ENCODE measurements at places on chromosomes 7 and 10.
A peak's percentile ranks its signal among the peaks of the same experiment; 100 is the strongest.

GRCh38 chr10:6607182-6607581 is 27.1 kb upstream of the PRKCQ start:
- H3K27ac ChIP-seq = peak overlapping the region; percentile 65
- peaks cover 11% of the 10 kb centered on the region for H3K4me1 ChIP-seq
- no peaks in the 10 kb centered on the region for H3K27me3 ChIP-seq
- peak; percentile 5 for DNase-seq
- H3K36me3 ChIP-seq = peaks cover 14% of the 10 kb centered on the region

DNA sequence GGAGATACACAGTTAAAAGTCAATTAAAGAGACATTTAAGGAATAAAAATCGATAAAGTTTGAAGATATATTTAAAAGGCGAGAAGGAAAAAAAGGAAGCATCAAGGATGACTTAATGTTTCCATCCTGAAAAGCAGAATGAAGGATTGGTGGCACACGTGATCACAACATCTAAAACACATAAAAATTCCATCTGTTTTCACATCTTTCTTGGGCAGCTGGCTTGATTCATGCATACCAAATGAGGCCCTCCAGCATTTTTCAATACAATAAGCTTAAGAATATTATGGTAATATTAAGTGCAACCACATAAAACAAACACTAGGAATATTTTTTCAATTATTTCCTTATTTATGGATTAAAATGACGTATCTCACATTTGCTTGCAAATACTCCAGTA is 112.6 kb downstream of the TPK1 start:
- H3K27ac ChIP-seq = no peak overlapping the region
- no peak overlapping the region for H3K4me3 ChIP-seq
- no peak for DNase-seq
- H3K4me1 ChIP-seq = no peaks in the 10 kb centered on the region
- peaks cover 4% of the 10 kb centered on the region for H3K36me3 ChIP-seq

DNA sequence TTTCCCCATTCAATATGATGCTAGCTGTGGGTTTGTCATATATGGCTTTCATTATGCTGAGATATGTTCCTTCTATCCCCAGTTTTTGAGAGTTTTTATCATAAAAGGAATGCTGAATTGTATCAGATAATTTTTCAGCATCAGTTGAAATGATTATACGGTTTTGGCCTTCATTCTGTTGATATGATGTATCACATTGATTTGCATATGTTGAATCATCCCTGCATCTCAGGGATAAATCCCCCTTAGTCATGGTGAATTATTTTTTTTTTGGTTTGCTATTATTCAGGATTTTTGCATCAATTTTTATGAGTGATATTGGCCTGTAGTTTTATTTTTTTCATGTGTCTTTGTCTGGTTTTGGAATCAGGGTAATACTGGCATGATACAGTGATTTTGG is 1152.3 kb upstream of the C7orf33 start:
- H3K27ac ChIP-seq = no peak overlapping the region
- no peaks in the 10 kb centered on the region for H3K27me3 ChIP-seq
- H3K4me3 ChIP-seq = no peak overlapping the region
- H3K36me3 ChIP-seq = no peaks in the 10 kb centered on the region

- H3K27ac ChIP-seq = no peak overlapping the region
- H3K4me1 ChIP-seq = no peaks in the 10 kb centered on the region
- H3K4me3 ChIP-seq = no peak overlapping the region
Measured at GRCh38 chr7:123004931-123005330, 9.4 kb upstream of the TAS2R16 start.

DNA sequence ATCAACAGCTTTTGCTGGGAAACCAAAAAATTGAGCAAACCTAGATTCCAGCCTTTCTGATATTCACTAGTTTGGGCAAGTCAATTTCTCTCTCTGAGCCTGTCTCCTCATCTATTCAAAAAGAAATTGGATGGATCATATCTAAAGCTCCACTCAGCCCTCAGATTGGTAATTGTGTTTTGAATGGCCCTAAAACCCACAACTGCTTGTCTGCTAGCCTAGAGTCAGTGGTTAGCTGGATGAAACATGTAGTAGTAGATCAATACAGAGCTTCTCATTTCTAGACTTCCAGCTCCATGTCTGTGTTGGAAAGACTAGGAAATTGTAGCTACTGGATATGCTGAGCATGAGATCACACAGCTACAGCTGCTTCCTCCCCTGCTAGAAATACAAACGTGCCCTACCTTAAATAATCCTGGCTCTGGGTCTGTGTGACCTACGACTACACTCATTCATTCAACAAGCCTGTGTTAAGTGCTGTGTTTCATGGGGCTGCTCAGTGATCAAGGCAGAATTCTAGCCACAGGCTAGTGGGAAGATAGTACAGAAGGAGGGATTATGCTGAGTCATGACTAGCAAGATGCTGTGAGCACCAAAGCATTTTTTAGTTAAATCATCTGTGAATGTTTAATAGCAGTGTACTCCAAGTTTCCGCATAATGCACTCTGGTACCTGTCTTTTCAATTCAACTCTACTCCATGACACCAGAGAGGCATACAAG is 15.7 kb downstream of the DNTT start:
- DNase-seq = no peak
- H3K36me3 ChIP-seq = no peaks in the 10 kb centered on the region
- H3K4me3 ChIP-seq = no peak overlapping the region
- no peaks in the 10 kb centered on the region for H3K27me3 ChIP-seq
- no peaks in the 10 kb centered on the region for H3K4me1 ChIP-seq
- no peak overlapping the region for H3K27ac ChIP-seq

- no peak overlapping the region for H3K4me3 ChIP-seq
- H3K4me1 ChIP-seq = peaks cover 16% of the 10 kb centered on the region
- no peaks in the 10 kb centered on the region for H3K27me3 ChIP-seq
- no peaks in the 10 kb centered on the region for H3K36me3 ChIP-seq
- DNase-seq = no peak
- H3K27ac ChIP-seq = no peak overlapping the region
Measured at GRCh38 chr10:71778071-71778825, 4.9 kb upstream of the VSIR start.

DNA sequence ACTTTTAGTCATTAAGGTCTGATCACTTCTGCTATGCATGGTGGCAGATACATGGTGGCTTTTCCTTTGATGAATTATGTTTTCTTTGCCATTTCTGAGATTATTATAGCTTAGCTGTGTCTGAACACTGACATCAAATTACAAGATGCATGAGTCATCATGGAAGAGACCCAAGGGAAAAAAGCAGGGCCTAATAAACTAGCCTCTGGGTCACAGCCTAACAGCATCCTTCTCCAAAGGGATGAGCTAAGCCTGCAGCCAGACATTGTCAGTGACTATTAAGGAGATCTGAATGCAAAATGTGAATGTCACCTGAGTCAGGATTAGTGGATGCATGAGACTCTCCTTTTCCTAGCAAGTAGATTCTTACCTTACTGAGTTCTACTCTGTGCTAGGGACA is 19.1 kb upstream of the OGDHL start:
- no peak for DNase-seq
- H3K27me3 ChIP-seq = no peaks in the 10 kb centered on the region
- no peak overlapping the region for H3K27ac ChIP-seq
- no peaks in the 10 kb centered on the region for H3K36me3 ChIP-seq

GRCh38 chr7:130384371-130384801 is 4.1 kb downstream of the CPA1 start:
- no peaks in the 10 kb centered on the region for H3K36me3 ChIP-seq
- H3K27ac ChIP-seq = no peak overlapping the region
- no peaks in the 10 kb centered on the region for H3K4me1 ChIP-seq
- H3K4me3 ChIP-seq = no peak overlapping the region

DNA sequence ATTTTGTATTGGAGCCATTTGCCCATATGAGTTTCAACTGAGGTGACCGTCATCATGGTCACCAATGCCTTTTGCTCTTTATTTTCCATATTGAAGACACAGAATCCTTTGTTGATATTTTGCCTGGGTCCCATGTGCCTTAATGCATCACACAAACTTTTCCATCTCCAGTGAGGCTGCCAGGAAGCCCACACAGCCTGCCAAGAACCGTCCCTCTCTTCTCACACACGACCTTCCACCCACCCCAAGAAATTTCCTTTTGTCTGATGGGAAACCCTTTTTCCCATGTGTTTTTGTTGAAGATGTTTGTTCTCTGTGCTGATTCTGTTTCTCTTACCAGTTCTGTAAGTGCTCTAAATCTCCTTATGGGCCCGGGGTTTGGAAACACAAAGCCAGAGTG is 168.9 kb downstream of the CSTF2T start:
- H3K27me3 ChIP-seq = no peaks in the 10 kb centered on the region
- no peak for DNase-seq
- H3K27ac ChIP-seq = no peak overlapping the region
- no peaks in the 10 kb centered on the region for H3K36me3 ChIP-seq
- H3K4me1 ChIP-seq = no peaks in the 10 kb centered on the region

- no peaks in the 10 kb centered on the region for H3K4me1 ChIP-seq
- H3K27me3 ChIP-seq = no peaks in the 10 kb centered on the region
- H3K4me3 ChIP-seq = no peak overlapping the region
- no peak for DNase-seq
- no peak overlapping the region for H3K27ac ChIP-seq
Measured at GRCh38 chr10:99346247-99346646, 17.1 kb downstream of the CNNM1 start.

DNA sequence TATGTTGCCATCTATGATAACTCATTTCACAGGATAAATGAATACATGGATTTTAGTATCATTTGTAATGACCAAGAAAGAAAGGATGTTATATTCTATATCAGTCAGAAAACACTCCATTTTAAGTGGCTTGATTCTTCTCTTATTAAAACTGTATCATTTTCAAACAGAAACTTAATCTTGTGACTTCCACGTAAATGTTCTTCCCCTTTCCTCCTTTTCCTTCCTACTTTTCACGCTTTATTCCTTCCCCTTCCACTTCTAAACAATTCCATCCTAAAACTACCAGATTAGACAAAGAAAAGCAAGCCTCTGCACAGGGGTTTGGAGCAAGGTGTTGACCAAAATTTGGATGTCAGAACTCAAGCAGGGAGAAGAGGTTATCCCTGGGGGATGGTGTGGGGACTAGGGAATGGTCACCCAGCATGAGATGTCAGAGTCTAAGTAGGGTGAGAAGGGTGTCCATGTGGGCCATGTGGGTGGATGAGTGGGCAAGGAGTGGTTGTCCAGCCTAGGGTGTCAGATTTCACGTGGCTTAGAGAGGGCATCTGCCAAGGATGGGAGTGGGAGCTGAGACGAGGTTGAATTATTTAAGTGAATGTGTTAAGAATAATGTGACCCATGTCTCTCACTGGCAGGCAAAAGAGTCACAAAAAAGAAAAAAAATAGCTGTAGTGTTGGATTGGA is 5.0 kb upstream of the GSAP start:
- H3K27me3 ChIP-seq = no peaks in the 10 kb centered on the region
- peaks cover 5% of the 10 kb centered on the region for H3K4me1 ChIP-seq
- no peak overlapping the region for H3K27ac ChIP-seq
- H3K4me3 ChIP-seq = no peak overlapping the region

DNA sequence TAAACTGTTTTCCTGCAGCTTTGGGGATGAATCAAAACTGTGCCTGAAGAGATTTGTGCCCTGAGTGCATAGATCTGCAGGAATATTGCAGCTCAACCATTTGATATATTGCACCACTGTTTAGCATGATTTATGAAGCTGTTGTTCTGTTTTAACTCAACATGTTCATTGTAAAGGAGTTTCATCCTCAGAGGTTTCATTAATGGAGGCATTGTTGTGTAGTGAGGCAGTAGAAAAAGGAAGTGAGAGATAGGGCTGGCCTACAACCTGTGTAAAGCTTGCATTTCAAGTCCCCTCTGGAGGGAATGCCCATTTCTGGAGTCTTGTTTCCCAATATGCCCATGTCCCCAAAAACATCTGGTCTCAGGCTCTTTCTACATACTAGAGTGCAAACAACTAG is 67.5 kb downstream of the DNAJC12 start:
- H3K27ac ChIP-seq = no peak overlapping the region
- H3K36me3 ChIP-seq = no peaks in the 10 kb centered on the region
- no peak overlapping the region for H3K4me3 ChIP-seq
- H3K27me3 ChIP-seq = no peaks in the 10 kb centered on the region

- no peaks in the 10 kb centered on the region for H3K4me1 ChIP-seq
- no peak overlapping the region for H3K27ac ChIP-seq
- H3K36me3 ChIP-seq = no peaks in the 10 kb centered on the region
- no peak for DNase-seq
Measured at GRCh38 chr7:493661-494251, 25.9 kb downstream of the PDGFA start.

DNA sequence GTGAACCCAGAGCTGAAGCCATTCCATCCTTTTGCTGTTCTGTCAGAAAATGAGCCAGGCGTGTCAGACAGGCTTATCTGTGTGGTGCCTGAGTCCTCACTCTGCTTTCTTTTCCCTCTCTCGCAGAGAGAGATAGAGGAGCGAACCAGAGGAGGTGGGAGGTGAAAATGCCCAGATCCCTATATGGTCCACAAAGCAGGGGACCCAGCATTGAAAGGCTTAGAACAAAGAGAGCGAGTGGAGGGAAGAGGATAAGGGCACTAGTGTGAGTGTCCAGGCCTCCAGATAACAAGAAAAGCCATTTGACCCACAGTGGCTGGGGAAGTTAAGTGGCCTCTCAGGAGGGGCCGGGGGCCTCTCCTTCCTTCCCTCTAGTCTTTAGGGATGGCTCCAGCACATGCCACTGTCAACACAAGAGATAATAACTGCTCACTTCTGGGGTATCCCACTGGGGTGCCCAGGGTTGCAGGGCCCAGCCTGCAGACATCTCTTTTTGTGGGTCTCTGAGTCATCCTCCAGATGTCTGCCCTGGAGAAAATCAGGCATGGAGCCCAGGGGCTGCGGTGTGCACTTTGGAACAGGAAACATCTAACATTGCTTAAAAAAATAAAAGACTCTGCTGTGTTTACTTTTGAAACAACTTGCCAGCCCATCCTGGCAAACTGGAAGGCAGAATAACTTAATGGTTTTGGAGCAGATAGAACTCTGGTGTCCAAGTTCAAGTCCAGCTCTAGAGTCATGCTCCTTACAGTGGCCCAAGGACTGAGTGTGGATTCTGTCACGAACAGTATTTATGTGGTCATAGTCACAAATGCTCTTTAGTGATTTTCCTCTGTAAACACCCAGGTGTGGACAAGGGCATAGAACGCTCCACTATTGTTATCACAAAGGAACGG is 189.5 kb downstream of the CXCL12 start:
- no peak overlapping the region for H3K4me3 ChIP-seq
- DNase-seq = no peak
- no peaks in the 10 kb centered on the region for H3K27me3 ChIP-seq
- no peaks in the 10 kb centered on the region for H3K4me1 ChIP-seq
- H3K27ac ChIP-seq = no peak overlapping the region

- DNase-seq = no peak
- H3K4me3 ChIP-seq = no peak overlapping the region
- H3K27me3 ChIP-seq = no peaks in the 10 kb centered on the region
- no peaks in the 10 kb centered on the region for H3K36me3 ChIP-seq
- no peaks in the 10 kb centered on the region for H3K4me1 ChIP-seq
- H3K27ac ChIP-seq = no peak overlapping the region
Measured at GRCh38 chr10:56583316-56583715, 222.3 kb upstream of the ZWINT start.

DNA sequence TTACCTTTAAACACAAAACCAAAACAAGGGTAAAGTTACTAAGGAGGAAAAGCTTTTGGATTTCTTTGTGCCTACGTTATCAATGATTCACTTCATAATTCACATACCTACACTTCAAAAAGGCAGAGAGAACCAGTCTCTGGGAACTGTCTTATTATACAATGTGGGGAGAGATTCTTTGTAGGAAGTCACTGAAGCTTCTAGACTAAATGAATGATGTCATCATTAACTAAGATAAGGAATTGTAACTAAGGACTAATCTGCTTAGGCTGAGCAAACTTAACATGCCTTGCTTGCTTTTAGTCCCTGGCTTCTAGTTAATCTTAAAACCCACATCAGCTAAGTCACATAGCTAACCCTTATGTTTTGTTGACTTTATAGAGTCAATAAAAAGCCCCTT is 771.2 kb downstream of the NXPH1 start:
- H3K36me3 ChIP-seq = no peaks in the 10 kb centered on the region
- no peaks in the 10 kb centered on the region for H3K4me1 ChIP-seq
- no peak overlapping the region for H3K27ac ChIP-seq
- no peak overlapping the region for H3K4me3 ChIP-seq
- no peaks in the 10 kb centered on the region for H3K27me3 ChIP-seq
- DNase-seq = no peak

Data from effector memory CD4-positive, alpha-beta T cell (primary cell).